ENCODE measurements at places on chromosomes 16 and 17.

DNA sequence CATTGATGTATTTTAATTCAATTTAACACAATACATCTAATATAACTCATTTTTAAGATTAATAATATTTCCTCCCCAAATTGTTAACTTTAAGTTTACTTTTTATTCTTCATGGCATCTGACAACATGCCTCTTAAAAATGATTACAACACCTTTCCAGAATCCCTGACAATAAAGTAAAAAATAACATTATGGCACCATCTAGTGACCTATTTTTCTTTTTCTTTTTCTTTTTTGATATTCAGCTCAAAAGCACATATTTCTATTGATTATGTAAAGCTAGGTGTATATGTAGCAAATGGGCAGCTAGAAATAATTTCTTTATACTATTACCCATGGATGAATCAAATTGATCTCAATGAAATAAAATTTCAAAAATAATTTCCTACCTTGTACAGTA, 834.3 kb upstream of the CDH8 start:
- no peak for DNase-seq

- no peak for DNase-seq
Observed at GRCh38 chr16:1080801-1081733, 8.5 kb downstream of the SSTR5 start.

- DNase-seq = no peak
Observed at GRCh38 chr17:71376933-71377332, 743.9 kb upstream of the SOX9 start.

DNA sequence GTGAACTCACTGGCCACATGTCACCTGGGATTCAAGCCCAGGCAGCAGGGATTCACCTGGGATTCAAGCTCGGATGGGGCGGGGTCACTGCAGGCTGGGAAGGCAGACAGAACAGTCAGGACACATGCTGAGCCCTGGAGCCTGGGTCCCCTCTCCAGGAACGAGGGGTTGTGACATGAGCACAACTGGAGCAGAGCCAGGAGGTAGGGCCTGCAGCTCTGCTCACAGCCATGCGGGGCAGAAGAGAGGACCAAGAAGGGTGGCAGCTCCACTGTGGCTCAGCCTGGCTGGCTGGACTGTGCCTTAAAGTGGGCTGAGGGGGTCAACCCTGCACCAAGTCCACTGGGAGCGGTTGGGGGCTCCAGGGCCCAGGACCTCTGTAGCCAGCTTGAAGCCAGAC, 150.1 kb downstream of the RAB11FIP4 start:
- no peak for DNase-seq

- no peak for DNase-seq
Observed at GRCh38 chr17:69972251-69972650, 102.8 kb upstream of the KCNJ16 start.

DNA sequence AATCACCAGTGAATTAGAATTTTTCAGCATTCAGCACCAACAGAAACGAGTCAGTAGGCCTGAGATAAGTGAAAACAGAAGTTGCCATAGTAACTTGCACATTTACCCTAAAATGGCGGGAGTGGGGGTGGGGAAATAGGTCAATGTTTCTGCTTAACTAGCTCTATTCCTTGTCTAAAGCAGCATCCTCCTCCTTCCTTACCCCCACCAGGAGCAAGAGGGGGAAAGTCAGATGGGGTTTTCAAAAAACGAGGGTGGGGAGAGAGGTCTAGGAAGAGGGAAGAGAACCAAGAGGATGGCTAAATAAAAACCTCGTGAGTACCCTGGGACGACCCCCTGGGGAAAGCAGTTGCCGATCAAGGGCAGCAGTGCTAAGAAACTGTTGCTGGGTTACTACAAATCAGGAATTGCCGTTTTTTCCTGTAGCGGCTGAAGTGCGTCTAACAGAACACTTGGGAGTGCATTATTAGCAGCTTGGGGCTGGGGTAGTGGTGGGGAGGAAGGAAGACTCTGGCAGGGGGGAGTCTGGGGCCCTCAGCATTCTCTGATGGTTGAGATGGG, 34.4 kb upstream of the MNT start:
- DNase-seq = no peak

Data from PC-9 (cell line).